ENCODE measurements at places on chromosomes 16 and 17.

DNA sequence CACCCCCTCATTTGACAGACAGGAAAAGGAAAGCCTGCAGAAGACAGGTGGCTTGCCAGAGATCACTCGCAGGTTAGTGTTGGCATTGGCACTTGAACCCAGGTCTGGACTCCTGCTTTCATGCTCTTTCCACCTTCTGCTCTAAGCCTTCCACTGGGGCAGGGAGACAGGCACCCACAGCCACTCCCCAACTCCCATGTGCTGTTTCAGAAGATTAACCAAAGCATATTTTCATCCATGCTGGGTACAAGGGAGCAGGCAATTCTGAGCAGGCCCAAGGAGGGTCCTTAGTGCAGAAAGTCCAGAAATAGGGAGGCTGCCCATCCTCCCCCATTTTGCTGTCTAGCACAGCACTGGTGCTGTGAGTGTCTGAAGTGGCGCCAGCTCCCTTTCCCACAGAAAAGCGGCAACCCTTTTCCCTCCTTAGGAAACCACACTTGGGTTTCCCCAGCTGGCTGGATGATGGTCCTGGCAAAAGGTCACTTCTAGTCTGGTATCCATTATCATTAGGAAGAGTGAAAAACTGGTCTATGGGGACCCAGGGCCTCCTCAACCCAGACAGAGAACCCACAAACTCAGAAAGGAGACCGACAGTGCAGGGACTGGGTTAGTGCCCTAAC, 2.0 kb upstream of the CAVIN1 start:
- no peak for DNase-seq

DNA sequence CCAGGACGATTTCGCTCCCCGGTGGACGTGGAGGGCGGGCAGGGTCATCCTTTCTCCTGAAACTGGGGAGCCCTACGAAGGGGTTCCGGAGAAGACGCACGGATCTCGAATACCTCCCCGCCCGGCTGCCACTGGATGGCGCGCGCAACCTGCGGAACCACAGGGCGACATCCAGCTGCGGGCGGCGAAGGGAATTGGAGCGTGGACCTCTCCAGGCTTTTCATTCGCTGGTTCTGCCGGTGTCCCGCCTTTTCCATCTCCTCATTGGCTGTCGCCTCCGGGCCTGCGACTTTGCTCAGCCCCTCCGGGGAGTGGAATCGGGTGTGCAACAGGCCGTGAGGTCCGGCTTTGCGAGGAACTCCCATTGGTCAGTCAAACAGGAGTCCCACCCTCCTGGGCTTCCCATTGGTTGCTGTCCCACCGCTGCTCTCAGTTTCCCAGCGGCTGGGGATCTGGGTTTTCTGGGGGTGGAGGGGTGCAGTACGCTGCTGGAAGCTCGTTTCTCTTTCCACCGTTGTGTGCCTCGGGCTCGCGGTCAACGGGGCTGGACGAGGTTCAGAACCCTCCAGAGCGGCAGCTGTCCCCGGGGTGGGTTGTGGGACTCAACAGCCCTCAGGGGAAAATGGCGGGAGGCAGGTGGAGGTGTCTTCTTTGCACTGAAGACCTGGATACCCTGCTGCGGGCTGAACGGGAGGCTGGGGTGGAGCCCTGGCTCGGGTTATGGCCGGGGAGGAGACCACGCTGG, 14.5 kb downstream of the OR1D5 start:
- DNase-seq: peak; percentile 96

DNA sequence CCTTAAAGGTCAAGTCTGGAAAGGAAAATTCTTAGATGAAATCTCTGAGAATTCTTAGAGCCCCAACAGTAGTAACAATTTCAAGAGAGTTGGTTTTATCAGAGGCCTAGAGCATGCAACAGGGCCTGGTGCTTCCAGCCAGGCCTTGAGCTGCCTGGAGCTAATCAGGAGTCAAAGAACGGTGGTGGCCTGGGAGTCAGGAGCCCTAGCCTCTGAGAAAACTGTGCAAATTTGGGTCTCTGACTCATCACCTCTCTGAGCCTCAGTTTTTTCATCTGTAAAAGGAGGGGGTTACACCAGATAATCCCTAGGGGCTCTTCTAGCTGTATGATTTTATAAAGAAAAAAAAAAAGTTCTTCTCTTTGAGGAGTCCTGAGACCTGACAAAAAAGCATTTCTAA, 227.3 kb upstream of the RPL38 start:
- no peak for DNase-seq

- no peak for DNase-seq
Measured at GRCh38 chr17:77995146-77995852, 36.8 kb downstream of the TNRC6C start.

GRCh38 chr17:14784997-14785696, 480.0 kb downstream of the PMP22 start:
- no peak for DNase-seq

- DNase-seq: no peak
Measured at GRCh38 chr17:16478649-16479048, 13.3 kb downstream of the LRRC75A start.

DNA sequence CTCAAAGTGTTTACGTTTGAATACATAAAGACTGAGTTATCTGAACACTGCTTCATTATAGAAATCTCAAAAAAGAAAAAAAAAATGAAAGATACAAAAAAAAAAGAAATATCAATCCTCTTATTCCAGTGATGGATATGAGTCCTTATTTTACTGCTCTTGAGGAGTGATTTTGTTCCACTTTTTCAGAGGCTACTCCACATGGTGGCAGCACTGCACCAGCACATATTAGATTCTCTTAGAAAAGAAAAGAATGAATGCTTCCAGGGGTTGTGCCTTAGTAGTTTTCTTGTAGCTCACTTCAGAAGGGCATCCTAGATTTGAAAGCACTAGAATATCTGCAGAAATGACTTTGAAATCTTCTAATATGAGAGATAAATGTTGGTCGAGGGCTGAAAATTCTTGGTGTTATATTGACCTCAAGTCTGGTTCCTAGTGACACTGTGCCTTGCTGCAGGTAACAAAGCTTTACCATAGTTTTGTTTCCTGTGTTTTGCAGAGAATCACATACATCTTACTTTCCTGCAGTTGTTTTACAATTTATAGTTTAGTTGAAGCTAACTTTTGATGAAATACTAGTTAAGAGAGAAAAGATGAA, 25.9 kb downstream of the AP2B1 start:
- peak; percentile 42 for DNase-seq

GRCh38 chr16:3148256-3149192, 13.7 kb downstream of the ZNF213 start:
- no peak for DNase-seq

DNA sequence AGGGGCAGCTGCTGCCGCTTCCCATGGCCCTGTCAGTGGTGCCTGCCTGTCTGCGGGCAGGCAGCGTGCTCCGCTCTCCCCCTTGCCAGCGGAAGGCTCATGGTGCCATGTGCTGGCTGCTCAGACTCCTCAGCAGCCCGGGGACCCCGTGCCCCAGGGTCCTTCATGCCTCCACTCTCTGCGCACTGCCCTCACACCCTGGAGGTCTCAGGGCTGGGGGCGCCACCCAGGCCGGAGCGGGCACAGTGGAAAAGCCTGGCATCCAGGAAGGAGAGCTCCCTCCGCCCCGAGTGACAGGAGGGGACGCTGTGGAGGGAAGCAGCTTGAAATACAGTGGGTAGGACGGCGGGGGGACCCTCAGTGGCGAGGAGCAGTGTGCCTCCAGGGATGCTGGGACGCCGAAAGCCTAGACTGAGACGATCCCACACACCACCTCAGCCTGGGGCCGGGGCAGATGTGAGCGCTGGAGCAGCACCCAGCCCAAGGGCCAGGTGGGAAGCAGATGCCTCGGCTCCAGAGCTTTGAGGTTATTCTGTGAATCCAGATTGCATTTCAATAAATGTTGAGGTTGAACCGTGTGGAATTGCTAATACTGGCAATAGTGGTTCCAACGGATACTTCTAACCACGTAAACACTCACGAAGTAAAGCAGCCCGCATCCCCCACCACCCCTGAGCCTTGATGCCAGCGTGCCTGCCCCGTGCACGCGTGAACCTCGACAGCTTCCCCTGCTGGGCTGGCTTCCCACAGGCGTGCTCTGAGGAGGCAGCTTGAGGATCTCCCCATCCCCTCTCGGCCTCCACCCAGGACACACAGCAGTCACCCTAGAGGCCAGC, 6.5 kb downstream of the TMEM204 start:
- no peak for DNase-seq

GRCh38 chr17:49548506-49549310, 27.0 kb upstream of the NXPH3 start:
- DNase-seq: no peak

DNA sequence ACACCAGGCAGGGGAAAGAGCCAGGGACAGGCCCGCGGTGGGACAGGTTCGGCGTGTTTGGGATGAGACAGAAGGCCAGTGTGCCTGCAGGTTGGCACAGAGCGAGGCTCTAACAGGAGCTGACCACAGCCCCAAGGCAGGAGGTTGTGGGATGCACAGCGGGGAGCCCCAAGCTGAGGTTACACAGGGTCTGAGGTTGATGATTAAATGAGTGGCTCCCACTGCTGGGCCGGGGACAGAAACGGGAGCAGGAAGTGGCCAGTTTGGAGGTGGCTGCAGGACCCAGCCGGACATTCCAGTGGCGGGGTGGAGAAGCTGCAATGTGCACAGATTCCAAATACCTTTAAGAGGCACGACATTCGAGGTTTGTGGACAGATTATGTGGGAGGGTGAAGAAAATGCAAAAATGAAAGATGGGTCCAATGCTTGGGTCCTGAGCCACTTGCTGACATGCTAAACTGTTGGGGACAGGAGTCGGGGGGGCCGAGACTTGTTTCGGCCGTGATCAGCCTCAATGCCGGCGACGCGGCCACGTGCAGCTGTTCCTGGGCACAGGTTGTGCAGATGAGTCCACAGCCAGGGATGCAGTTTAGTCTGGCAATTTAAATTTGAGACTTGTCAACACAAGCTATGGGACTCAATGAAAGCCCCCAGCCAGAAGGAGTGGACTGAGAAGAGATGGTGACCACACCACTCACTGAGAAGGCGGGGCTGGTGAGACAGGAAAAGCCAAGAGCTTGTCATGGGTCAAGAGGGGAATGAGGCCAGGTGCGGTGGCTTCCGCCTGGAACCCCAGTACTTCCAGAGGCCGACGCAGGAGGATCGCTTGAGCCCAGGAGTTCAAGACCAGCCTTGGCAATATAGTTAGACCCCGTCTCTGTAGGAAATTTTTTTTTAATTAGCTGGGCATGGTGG, 8.7 kb downstream of the ENPP7 start:
- no peak for DNase-seq

DNA sequence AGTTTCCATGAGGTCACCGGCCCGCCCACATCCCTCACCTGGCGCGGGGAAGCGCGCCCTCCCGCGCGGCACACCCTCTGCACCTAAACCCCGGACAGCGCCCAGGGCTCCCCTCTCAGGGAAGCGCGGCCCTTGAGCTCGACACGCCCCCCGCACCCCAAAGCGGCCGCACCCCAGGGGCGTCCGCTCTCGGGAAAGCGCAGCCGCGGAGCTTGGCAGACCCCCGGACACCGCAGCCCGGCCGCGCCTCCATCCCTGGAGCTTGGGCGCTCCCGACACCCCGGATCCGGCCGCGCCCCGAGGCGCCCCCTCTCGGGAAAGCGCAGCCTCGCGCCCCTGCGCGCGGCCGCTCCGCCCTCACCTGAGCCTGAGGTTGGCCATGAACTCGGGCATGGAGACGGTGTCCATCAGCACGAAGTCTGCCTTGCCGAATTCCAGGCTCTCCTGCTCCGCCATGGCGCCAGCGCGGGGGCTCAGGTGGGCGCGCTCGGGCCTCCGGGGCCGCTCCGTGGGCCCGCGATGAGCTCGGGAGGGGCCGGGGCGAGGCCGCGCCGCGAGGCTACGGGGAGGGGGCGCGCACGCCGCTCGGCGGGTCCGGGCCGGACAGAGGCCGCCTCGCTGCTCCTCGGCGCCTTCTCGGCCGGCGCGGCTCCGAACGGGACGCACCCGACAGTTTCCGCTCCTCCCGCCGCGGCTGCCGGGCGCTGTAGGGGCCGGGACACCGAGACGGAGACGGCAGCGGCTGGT, at the start of gene MYO1D:
TSS of gene MYO1D (minus strand) at position 708 of the 747 bp plus-strand sequence. CDS start at position 456, 252 bp downstream.
- DNase-seq: no peak

DNA sequence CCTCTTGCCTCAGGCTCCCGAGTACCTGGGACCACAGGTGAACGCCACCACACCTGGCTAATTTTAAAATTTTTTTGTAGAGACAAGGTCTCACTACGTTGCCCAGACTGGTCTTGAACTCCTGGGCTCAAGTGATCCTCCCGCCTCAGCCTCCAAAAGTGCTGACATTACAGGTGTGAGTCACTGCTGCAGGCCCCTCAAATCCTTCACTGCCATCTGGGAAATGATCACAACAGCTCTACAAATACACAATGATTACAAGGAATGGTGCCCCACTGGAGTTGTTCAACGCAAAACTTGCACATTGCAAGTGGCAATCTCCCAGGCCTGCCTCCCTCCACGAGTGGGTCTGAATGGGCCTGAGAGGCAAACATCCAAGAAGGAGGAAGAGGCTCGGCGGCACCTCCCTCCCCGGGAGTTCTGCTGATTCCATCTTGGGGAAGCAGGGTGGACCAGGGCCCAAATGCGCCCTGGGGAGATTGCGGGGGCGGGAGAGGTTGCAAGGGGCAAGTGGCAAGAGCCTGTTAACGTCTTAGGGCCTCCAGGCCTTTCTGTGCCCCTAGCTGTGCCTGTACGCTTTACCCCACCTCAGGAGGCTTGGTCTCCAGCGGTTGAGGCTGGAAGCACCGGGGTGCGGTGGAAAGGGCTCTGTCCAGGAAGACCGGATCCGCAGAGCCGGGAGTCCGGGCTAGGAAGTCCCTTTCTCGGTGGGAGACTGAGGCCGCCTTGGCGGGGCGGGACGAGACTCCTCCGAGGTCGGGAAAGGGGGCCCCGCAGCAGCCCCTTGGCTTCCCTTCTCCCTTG, 656 bp upstream of the IGFBP4 start:
- no peak for DNase-seq

GRCh38 chr16:48833461-48833860, 223.5 kb upstream of the N4BP1 start:
- DNase-seq: no peak

GRCh38 chr16:17471719-17472461, 1.1 kb upstream of the XYLT1 start:
- DNase-seq: no peak

GRCh38 chr16:50455288-50455845, 86.6 kb upstream of the BRD7 start:
- no peak for DNase-seq

DNA sequence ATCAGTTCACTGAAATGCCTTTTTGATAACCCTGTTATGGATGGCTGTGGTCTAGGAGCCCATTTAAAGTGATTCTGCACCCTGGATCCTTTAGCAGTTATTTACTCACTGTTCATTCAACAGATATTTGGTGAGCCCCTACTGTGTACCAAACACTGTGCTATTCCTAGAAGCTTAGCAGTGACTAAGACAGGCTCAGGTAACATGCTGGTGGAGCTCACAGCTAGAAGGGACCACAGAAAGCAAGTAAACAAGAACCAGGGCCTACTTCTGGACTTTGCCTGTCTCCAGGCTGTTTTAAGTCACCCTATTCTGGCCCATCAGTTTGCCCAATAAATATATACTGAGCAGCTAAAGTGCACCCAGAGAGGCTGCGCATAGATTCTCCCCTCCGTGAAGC, 11.1 kb downstream of the ITGA3 start:
- DNase-seq: no peak

DNA sequence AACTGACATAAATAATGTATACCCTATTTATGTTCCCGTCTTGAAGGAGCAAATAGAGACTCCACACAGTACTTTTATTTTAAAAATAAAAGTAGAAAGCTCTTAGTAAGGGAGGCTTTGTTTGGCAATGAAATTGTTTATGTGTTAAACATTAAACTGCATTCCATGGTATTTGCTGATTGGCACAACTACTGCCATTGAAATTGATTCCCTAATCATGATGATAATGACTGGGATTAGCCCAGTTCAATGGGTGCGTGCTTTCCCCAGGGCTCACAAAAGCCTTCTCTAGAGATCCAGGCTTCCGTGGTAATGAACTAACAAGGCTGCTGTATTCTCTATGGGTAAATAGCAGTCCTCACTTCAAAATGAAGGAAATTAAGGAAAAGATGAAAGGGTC, 67.5 kb downstream of the GPRC5B start:
- DNase-seq: no peak
